ENCODE measurements at places on chromosomes 12 and 14. TPM values are rescaled to one million over a fixed set of nuclear protein-coding genes. Genes with fewer than 3 reads are reported as not detected.
A peak's percentile ranks its signal among the peaks of the same experiment; 100 is the strongest.

DNA sequence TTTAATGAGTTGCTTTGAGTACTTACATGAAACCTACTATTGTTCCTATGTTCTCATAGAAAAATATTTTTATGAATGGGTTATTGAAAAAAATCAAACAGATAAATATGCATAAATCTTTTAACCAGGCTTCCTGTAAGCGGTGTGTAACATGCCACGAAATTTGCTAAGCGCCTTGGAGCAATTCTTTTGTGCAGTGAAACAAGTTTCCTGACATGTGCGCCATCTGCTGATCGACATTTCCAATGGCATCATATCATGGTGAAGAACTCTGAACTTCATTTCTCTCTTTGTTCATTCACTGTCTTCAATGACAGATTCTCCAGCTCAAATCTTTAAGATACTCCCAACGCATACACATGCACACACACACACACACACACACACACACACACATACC is 145.6 kb upstream of the NAV3 start:
- no peaks in the 10 kb centered on the region for H3K36me3 ChIP-seq
- H3K27me3 ChIP-seq: no peaks in the 10 kb centered on the region
- H3K27ac ChIP-seq: no peak overlapping the region
- no peak overlapping the region for H3K4me3 ChIP-seq
- H3K4me1 ChIP-seq: no peaks in the 10 kb centered on the region
- peak; percentile 37 for DNase-seq

A2M gene
- 276 TPM for total RNA-seq

- no peaks in the 10 kb centered on the region for H3K4me1 ChIP-seq
- H3K27me3 ChIP-seq: no peaks in the 10 kb centered on the region
- H3K36me3 ChIP-seq: no peaks in the 10 kb centered on the region
- DNase-seq: no peak
- H3K27ac ChIP-seq: no peak overlapping the region
- no peak overlapping the region for H3K4me3 ChIP-seq
Observed at GRCh38 chr12:48875944-48876515, 10.4 kb upstream of the RND1 start.

DNA sequence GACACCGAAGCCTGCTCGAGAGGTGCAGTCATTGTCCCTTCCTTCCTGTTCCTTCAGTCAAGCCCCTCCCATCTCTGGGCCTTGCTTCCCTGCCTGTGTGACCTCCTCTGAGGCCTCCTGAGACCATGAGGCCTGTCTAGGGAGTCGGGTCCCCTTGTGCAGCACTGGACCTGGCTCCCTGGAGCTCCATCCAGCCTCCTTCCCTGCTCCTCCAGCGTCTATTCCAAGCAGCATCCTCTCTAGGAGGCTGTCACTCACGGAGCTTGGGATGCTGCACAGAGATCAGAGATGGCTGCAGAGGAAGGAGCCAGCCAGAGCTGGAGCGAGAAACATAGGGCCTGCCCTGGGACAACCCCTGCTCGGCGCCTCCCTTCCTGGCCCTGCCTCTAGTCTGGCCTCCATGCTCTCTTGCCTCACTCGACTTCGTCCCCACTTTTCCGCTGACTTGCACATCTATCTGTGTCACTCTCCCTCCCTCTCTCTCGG is 142.7 kb downstream of the BCL11B start:
- no peak overlapping the region for H3K27ac ChIP-seq
- no peaks in the 10 kb centered on the region for H3K27me3 ChIP-seq
- no peak overlapping the region for H3K4me3 ChIP-seq
- no peaks in the 10 kb centered on the region for H3K36me3 ChIP-seq
- H3K4me1 ChIP-seq: no peaks in the 10 kb centered on the region

All from breast epithelium (tissue), 4 donors.